ENCODE measurements at places on chromosomes 2 and 18.

- DNase-seq: no peak
Measured at GRCh38 chr2:60411295-60411694, 142.2 kb downstream of the BCL11A start.

DNA sequence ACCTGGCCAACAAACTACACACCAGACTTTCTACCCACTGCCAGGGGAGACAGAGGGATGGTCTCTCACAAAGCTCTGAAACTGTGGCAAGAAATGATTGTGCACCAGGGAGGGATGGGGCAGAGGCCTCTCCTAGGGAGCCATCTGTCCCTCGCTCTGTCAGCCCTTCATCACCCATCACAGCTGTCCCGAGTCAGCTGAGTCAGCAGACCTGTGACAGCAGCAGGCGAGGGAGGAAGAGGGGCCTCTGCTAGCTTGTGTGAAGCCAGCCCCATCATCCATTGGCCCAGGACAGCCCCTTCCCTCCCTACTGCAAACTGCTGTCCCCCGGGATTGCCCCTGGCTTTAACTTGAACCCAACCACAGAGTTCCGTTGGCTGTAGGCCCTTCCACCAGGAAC, 5.0 kb downstream of the SH2D6 start:
- DNase-seq: no peak

DNA sequence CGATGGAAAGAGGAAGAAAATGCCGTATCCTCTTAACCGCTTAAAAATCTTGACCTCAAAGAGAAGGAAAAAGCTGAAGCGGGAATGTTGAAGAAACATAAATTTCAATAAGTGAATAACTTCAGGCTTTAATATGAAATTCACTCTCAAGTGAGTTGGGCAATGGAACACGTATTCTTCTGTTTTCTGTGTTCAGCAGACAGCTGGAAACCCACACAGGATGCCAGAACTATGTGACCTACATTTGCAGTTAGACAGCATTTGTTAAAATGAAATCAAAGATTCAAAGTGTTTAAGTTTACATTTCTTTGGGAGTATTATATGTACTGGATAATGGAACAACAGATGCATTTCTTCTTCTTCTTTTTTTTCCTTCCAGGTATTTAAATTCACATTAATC, 80.5 kb upstream of the SPATS2L start:
- DNase-seq: no peak

GRCh38 chr2:147846412-147847081, 1.7 kb downstream of the ACVR2A start:
- no peak for DNase-seq

DNA sequence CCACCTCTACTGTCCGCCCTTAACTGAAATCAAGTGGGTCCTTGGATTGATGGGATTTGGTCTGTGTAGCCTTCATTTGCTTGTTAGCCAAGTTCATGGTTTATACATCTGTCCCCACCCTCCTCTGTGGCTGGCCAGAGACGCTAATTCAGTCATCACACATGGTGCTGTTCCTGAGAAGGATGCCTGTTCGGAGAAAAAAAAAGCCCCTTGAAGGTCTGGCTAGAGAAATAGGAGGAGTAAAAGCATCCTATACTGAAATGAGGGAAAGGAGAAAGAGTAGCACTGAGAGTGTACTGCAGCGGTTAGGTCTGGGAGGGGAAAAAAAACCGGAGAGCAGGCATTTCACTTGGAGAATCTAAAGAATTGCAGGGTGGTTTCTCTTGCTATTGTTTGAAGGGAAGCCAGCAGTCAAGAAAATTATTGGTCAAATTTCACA, 180.6 kb upstream of the EPAS1 start:
- DNase-seq: no peak

GRCh38 chr2:74925361-74925786, 33.1 kb upstream of the POLE4 start:
- DNase-seq: no peak
